ENCODE measurements at places on chromosomes 11 and 22.

- peak; percentile 73 for DNase-seq
Observed at GRCh38 chr22:35539910-35540594, 579 bp upstream of the RASD2 start.

- DNase-seq: no peak
Observed at GRCh38 chr22:37160027-37160426, 10.3 kb upstream of the IL2RB start.

- no peak for DNase-seq
Observed at GRCh38 chr22:48049116-48049515, 1286.7 kb downstream of the TBC1D22A start.

DNA sequence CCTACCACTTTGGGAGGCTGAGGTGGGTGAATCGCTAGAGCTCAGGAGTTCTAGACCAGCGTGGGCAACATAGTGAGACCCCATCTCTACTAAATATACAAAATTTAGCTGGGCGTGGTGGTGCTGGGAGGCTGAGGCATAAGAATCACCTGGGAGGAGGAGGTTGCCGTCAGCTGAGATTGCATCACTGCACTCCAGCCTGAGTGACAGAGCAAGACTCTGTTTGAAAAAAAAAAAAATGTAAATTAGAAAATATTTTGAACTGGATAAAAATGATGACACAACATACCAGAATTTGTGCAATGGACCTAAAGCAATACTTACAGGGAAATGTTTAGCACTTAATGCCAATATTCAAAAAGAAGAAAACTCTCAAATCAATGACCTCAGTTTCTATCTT, 46.4 kb downstream of the ATG16L2 start:
- no peak for DNase-seq

DNA sequence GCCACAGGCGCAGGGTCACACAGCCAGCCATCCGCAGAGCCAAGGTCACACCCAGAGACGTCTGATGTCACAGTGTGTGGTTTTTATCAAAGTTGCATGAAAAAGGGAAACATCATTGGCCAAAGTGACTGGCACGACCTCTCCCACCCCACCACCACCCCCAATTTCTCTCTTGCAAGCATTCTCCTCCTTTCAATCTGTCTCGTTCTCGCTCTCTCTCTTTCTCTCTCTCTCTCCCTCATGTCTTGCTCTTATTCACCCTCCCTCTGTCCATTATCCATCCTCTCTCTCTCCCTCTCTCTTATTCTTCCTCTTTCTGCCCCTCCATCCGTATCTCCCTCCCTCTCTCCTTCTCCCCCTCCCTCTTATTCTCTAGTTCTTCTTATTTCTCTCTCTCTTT, 40.6 kb downstream of the MN1 start:
- no peak for DNase-seq

DNA sequence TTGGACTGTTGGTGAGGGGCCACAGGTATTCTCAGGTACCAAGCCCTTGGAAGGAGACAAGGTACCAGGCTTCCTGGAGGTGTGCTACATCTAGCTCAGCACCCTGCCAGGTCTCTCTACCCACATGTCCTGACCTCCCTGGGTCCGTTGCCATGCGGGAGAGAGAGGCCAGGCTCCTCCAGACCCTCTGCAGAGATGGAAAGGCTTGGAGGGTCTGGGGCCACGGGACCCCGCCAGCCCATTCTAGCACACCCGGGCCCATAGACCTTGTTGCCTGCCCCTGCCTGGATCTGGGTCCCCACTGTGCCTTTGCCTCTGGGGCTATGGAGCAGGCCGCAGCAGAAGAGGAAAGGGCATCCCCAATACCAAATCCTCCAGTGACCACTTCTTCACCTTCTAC, 2.2 kb upstream of the APOC3 start:
- DNase-seq: no peak

DNA sequence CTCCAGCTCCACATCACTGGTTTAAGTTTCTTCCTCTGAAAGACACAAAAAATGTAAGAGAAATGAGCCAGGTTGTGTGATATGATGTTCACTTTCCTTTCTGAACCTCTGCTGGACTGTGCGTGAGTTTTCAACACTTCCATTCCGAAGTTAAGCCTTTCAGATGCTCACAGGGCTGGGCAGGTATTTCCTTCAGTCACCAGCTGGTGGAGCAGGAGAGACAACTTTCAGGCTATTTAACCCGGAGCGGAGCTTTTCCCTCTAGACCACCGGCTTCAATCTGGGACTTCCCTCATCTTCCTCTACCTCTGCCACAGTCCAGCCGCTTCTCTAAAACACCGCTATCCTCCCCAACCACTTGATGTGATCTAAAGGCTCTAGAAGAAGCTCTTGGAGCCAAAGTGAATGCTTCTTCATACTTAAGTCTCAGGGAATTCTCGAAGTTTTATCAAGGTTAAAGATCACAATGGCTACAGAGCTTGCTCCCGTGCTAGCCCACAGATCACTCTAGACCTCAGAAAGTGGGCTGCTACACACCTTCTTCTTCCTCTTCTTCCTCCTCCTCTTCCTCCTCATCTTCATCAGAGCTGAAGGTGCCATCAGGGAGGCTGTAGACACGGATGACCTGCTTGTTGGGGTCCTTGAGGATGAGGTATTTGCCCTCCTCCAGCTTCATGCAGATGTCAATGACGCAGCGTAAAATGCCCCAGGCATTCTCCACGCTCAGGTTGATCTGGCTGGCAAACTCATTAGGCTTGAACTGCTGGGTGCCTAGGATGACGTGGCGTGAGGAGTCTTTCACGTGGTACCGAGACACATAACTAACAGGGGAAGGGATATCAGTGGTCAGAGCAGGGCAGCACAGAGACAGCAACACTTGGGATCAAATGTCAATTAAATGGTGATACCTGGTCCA, 4.4 kb upstream of the FOXRED2 start:
- DNase-seq: peak; percentile 66

DNA sequence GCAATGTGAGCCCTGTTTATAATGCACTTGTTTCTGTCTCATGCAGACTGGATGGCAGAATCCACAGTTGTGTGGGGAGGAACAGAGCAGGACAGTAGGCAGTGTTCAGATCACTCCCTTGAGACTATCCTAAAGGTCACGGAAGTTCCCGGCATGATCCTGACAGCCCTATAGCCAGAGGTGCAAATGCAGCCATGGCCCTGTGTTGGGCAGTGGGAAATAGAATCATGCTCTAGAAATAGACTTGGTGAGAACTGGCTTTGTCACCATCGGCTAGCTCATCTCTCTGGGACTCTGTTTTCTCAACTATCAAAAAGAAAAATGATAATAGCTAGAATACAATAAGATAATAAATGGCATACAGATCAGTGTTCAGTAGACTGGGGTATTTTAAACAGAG, 123.2 kb downstream of the FEZ1 start:
- DNase-seq: no peak

DNA sequence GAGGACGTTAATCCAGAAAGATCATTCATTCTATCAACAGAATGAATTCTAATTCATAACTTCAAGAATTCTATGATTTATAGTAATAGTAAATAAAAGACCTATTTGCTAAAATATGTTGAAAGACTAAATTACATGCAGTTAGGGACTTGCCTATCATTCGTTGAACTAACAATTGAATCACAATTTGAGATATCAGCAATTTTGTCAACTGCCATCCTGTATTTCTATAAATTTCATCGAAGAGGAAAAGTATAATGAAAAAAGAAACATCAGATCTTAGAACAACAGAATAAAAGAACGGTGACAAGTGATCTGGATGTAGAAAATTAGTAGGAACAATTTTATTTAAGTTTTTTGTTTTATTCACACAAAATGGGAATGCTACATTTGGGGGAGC, 4.4 kb upstream of the TTC17 start:
- DNase-seq: no peak

- no peak for DNase-seq
Observed at GRCh38 chr11:112297248-112297866, 36.7 kb upstream of the PLET1 start.

DNA sequence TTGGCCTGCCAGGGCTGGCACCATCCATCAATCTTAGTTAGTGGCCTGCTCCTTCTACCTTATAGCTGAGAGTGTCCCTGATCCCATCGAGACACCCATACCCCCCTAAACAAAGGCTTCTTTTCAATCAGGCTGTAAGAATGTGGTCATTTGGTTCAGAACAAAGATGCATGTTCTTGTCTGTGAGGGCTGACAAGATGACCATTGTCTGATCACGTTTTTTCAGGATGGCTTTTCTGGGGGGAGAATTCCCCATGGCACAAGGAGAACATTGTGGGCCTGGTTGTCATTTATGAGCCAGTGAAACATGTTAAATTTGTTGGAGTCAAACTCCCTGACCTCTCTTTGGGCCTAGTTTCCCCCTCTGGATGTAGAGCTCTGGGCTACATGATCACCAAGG, 160.4 kb downstream of the INSC start:
- no peak for DNase-seq

GRCh38 chr22:42184852-42185251, 54.2 kb upstream of the CYP2D6 start:
- DNase-seq: no peak

DNA sequence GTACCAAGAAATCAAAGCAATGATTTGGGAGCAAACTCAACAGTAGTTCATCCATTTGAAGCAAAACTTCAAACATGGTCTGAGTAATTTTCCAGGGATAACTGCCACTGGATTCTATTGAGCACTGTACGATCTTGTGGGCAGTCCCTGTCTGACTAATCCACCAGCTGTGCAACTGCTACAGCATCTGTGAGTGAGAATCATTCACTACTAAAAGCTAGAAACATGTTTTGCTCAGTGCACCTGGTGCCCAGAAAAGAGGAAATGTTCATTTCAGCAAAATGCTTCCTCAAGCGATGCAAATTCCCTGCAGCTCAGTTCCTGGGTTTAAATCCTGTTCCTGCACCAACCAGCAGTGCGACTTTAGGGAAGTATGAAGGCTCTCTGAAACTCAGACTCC, 1077.9 kb downstream of the DLG2 start:
- no peak for DNase-seq

DNA sequence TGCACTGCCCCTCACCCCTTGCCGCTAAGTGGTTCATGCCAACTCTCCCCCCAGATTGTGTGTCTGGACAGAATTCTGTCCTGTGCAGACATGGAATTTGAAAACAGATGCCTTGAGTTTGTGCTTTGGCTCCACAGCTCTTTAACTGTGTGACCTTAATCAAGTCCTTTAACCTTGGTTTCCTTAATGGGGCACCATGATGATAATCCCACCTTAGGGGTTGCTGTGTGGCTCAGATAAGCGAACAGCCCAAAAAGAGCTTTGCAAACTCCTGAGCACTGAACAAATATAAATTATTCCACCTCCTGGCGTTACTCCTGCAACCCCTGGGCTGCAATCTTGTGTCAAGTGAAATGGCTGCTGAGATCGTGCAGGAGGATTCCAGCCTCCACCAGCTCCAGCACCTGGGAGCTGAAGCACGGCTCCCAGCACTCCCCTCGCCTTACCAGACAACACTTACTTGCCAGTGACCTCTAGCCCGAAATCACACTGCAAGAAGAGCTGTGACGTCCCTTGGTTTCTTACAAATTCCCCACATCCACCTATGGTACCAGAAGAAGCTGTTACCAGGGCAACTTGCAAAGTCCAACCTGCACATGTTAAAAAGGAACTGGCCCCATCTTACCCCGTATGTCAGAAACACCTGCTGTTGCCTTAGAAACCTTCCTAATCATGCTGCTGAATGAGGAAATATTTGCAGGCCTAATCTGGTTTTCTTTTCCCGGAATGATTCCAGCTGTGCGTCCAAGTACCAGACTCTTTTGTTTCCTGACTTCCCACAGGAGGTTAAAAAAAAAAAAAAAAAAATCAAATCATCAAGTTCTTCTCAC, 13.2 kb downstream of the VPS37C start:
- no peak for DNase-seq

DNA sequence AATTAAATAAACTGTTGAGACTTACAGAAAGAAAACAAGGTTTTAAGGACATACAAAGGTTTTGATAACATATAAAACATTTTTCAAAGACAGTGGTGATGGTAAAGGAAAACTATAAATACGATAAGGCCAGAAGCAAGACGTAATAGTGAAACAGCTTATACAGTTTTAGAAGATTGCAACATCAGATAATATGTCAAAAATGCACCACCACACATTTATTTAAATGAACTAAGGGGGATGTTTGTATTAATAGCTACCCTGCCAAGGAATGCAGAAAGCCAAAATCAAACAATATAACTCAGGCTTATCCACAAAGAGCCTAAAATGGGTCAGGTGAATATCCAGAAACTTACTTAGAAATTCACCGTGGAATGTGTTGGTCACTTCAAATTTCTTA, 981.6 kb upstream of the FAT3 start:
- DNase-seq: no peak

GRCh38 chr22:36386900-36387708, 663 bp downstream of the MYH9 start:
- no peak for DNase-seq

GRCh38 chr11:10418950-10419310, 36.1 kb upstream of the AMPD3 start:
- DNase-seq: no peak

- DNase-seq: no peak
Observed at GRCh38 chr11:30045921-30046577, 29.2 kb upstream of the KCNA4 start.
